ENCODE measurements at places on chromosomes 11 and 22. TPM values are rescaled to one million over a fixed set of nuclear protein-coding genes. Genes with fewer than 3 reads are reported as not detected.

Gene OR2D2
- total RNA-seq = not detected

Gene SEC14L2
- 82.7 TPM for total RNA-seq

Gene CYP2D6
- total RNA-seq = 0.85 TPM

Gene PATE4
- total RNA-seq = not detected

Gene PHLDB1
- 10.2 TPM for total RNA-seq

Gene TBC1D10A
- 11.5 TPM for total RNA-seq

Gene TNNT3
- 0.96 TPM for total RNA-seq

Measured in tracheal epithelial cell (primary cell).